BJ (cell line): ENCODE measurements at places on chromosomes 6 and 20.

DNA sequence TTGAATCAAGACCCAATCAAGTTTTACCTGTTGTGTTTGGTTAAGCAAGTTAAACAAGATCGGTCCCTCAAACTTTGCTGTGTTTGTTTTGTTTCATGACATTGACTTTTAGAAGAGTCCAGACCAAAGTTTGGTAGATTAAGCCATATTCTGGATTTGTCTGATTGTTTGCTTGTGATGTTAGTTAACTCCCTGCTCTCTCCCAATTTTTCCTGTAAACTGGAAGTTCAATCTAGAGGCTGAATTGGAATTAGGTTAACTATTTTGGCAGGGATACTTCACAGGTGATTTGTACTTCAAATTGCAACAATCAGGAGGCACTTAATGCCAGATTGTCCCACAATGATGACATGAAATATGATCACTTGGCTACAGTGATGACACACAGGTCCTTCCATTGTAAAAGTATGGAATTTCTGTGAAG is 13.6 kb upstream of the SH3BGRL2 start:
- no peak for DNase-seq

GRCh38 chr6:105510746-105511145 is 107.9 kb upstream of the PREP start:
- no peak for DNase-seq

GRCh38 chr20:44637522-44638372 is 13.8 kb downstream of the ADA start:
- DNase-seq = no peak

GRCh38 chr6:147586044-147586443 is 77.6 kb downstream of the SAMD5 start:
- no peak for DNase-seq

DNA sequence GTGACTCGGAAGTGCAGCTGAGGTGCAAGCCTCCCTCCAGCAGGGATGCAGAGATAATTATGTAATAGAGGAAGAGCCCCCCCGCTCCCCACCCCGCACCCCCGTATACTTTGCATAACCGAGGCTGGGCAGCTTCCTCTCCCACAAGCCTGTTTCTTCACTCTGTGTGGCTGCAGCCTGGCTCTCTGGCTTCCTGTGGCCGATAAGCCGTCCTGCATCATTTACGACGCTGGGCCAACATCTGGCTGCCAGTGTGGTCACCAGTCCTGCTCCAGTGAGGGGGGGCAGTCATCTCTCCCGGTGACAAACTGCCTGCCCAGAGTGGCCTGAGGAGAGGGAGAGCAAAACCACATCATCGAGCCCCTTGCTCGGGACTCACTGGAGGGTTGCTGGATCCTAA is 59.2 kb downstream of the RBM38 start:
- no peak for DNase-seq

- no peak for DNase-seq
Measured at GRCh38 chr6:25173246-25173645, 105.9 kb upstream of the CARMIL1 start.

DNA sequence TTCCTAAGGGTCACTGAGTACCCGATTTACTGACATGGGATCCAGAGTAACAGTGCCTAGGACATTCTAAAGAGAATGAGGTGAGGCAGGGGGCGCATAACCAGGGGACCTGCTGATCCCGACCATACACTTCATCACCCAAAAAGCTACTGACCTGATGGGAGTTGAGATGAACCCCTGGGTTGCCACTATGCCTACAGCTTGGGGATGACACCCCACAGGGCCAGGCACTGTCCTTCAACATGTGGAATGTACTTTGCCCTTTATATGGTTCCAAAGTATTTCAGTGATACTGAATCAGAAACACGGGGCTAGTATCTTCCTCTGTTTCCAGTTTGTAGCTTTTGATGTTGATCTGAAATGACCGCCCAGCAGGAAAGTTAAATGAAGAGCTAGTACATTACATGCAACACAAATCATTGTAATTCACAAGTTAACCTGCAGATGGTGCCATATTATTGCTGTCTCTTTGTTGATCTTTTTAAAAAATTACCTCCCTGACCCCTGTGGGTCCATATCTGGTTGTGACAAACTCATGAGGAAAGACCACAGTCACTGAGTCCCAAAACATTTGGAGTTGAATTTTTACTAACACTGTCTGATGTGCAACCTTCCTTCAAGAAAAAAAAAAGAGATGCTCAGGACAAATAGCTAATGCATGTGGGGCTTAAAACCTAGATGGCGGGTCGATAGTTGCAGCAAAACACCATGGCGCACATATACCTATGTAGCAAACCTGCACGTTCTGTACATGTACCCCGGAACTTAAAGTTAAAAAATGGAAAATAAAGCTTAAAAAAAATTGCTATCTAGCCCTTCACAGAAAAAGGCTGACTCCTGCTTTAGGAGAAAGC is 42.7 kb upstream of the GCNT2 start:
- no peak for DNase-seq

DNA sequence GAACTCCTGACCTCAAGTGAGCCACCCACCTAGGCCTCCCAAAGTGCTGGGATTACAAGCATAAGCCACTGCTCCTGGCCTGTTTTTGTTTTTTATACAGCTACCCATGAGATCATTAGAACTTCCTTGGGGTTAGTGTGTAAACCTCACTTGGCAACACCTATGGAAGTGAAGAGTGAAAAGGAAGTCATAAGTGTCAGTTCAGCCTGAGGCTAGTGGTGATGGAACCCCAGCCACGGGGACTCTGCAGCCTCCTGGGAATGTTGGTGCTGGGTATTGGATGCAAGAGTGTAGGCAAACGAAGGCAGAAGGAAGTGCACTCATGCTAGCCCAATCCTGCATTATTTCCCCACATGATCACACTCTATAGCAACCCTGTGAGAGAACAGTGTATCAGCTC is 33.6 kb upstream of the FUCA2 start:
- no peak for DNase-seq

GRCh38 chr20:62876902-62877816 is 15.5 kb upstream of the TCFL5 start:
- DNase-seq = no peak

GRCh38 chr6:23659125-23659524 is 466.9 kb upstream of the NRSN1 start:
- DNase-seq = no peak

DNA sequence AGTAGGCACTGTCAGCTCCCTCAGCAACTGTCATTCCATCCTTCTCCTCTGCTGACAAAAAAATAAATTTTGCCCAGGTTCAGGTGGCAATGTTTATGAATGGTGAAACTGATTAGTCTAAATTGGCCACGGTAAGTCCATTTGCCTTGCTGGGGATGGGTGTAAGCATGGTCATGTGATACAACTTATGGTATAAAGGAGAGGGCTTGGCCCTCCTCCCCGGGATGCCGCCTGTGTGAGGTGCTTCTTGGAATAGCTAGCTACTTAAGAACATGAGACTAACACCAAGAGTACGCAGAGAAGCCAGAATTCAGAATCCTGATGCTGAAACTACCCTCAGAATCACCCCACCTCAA is 94.4 kb upstream of the MAP7 start:
- no peak for DNase-seq

DNA sequence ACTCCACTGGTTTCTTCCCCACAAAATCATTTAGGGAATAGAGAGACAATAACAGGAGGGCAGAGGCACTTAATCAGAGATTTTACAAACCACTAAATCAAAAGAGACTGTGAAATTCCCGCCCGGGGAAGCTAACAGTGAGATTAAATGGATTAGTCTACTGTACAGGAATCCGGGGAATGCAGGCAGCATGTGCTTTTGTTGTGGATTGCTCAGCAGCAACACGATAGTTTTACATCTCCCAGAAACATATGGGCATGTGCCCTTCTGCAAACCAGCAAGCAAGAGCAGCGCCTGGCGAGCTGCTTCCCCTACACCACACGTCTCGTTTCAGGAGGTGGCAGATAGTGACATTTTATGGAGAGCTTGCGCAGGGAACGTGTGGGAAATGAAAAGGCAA is 382.3 kb downstream of the CD83 start:
- DNase-seq = peak; percentile 75

DNA sequence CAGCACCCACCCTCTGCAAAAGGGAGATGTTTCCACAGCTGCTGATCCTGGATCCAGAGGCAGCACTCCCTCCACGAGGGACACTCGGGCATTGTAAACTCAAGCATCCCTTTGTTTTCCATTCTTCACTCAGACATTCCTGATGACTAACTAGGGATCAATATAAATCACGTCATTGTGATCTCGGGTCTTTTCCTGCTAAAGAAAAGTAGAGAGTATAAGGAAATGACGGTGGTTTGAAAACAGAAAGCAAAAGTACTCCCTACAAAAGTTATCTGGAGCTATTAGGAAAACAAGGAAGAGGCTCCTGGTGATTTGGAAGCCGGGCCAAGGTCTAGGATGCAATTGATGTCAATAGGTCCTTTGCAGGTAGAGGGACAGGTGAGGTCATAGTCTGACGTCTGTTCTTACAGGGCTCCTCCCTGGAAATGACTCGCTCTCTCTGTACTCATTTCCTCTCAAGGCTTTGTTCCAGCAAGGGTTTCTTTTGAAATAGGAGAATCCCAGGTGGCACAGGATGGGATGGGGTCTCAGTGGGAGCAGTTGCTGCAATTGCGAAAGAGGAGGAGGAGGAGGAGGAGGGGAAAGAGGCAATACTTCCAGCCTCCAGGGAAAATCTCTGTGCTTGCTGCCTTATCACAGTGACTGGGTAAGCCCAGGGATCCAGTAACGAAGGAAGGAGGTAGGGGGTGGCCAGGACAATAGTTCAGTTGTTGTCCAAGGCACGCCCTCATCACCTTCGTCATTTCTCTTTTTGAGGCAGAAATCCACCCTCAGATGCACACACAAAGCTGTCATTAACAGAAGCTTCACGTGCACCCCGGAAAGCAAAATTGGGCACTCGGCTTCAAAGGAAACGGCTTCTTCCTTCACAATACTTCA is 222.8 kb downstream of the LY86 start:
- DNase-seq = no peak

GRCh38 chr6:128025478-128025877 is 124.6 kb upstream of the THEMIS start:
- DNase-seq = no peak

DNA sequence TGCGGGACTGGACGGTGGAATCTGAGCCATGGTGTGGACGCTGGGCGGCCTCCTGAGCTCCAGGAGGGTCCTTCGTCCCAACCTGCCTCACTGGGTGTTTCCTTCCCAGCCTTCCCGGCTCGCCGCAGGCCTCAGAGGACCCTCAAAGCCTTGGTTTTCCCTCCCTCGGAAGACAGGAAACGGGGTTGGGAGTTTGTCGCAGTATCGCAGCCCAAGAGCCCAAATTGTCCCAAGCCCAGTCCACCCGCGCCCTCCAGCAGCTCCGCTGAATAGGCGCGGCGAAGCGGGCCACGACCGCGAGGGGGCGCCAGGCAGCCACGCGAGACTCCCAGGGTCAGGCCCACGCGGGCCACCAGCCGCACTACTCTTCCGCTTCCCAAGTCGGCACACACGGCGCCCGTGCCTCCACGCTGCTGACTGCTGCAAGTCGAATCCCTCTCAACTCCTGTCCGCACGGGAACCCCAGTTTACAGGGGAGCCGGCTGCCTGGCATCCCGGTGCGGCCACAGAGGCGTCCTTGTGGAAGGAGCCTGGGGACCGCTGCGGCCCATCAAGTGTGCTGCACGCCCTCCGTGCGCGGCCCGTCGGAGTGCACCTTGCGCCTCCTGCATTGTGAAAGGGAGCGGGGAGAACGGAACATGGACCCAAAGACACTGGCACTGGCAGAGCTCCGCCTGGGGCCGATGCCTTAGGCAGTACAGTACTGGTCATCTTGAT is 40.4 kb upstream of the HMGA1 start:
- peak; percentile 3 for DNase-seq

GRCh38 chr6:111737065-111737521 is 131.4 kb upstream of the TRAF3IP2 start:
- DNase-seq = peak; percentile 16

DNA sequence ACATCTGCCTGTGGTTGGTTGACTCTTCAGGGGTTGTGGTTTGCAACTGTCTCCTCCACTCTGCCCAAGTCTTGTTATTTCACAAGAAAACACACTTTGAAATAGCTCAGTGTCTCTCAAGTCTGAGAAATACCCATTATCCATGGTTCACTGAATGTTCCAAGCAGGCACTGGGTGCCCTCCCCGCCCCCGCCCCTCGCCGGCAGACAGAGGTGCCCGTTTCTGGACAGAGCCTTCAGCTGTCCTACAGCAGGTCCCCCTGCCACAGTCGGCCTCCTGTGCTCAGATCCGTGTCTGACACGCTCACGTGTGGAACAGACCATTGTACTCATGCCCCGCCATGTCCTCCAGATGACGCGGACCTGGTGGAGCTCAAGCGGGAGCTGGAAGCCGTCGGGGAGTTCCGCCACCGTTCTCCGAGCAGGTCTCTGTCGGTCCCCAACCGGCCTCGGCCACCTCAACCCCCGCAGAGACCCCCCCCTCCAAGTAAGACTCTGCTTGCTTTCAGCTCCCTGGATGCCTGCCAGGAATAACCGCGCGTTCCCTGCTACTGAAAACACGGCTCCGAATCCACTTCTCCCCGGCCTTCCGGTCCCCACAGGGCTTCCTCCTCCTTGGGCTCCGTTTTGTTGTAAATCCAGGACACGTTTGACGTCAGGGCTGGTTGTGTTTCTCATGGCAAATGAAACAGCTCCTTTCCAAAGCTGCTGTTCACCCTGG is 81.4 kb downstream of the SERAC1 start:
- DNase-seq = peak; percentile 65

GRCh38 chr20:59040667-59041066 is 1.9 kb downstream of the PRELID3B start:
- no peak for DNase-seq

- no peak for DNase-seq
Measured at GRCh38 chr6:108581932-108582475, 21.3 kb downstream of the FOXO3 start.
